ENCODE measurements at places on chromosomes 2 and 18.

DNA sequence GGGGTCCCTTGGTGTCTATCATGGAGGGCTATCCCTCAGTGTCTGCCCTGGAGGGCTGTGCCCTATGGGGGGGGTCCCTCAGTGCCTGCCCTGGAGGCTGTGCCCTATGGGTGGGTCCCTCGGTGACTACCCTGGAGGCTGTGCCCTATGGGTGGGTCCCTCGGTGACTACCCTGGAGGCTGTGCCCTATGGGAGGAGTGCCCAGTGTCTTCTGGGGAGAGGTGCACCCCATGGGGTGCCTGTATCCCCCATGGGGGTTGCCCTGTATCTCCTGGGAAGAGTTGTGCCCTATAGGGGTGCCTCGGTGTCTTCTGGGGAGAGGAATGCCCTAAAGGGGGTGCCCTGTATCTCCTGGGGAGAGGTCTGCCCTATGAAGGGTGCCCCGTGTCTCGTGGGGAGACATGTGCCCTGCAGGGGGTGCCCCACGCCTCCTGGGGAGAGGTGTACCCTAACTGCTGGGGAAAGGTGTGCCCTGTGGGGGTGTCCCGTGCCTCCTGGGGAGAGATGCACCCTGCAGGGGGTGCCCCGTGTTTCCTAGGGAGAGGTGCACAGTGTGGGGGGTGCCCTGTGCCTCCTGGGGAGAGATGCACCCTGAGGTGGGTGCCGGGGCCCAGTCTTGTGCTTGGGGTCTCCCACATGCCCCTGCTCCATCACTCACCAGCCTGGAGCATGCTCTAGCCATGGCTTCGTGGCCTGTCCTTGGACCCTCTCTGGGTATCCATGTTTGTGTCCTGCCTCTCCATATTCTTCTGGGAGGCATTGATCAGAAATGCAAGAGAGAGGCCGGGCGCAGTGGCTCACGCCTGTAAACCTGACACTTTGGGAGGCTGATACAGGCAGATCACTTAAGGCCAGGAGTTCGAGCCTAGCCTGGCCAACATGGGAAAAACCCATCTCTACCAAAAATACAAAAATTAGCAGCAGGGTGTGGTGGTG, 215.6 kb downstream of the HDAC4 start:
- DNase-seq, result no peak

- no peak for DNase-seq
Measured at GRCh38 chr18:45916302-45916701, 50.8 kb downstream of the EPG5 start.

- DNase-seq, result no peak
Measured at GRCh38 chr18:48634975-48635374, 96.1 kb downstream of the CTIF start.

DNA sequence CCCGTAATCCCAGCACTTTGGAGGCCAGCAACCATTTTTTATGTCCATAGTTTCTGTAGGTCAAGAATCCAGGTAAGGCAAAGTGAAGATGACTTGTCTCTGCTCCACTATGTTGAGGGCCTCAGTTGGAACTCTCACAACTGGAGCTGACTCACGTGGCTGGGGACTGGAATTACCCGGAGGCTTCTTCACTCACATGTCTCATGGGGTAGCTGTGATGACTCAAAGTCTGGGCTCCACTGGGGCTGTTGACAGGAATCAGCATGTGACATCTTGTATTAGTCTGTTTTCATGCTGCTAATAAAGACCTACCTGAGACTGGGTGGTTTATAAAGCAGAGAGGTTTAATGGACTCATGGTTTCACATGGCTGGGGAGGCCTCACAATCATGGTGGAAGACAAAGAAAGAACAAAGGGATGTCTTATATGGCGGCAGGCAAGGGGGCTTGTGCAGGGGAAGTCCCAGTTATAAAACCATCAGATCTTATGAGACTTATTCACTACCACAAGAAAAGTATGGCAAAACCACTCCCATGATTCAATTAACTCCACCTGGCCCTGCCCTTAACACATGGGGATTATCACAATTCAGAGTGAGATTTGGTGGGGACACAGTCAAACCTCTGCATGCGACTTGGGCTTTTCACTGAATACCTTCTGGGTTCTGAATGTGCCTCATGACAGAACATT, 7.8 kb upstream of the PPP1R1C start:
- DNase-seq, result no peak

- no peak for DNase-seq
Measured at GRCh38 chr2:15989559-15989958, 49.2 kb downstream of the MYCN start.

DNA sequence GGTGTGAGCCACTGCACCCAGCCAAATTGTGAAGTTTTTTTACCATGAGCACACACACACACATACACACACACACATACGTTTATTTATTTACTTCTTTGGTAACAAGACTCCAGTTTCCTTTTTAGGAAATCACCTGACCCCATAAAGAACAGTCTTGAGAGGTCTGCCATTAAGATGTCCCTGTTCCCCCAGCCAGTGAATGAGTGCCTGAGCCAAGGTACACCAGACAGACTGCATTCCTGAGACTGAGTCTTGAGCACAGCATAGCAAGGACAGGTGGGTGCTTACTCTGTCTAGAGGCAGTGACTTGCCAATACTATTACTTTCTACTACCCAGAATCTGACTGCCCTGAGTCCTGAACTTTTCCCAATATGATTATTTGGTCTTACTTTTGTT, 167.2 kb upstream of the SATB2 start:
- DNase-seq, result no peak

GRCh38 chr2:217919204-217919603, 83.6 kb downstream of the TNS1 start:
- no peak for DNase-seq

DNA sequence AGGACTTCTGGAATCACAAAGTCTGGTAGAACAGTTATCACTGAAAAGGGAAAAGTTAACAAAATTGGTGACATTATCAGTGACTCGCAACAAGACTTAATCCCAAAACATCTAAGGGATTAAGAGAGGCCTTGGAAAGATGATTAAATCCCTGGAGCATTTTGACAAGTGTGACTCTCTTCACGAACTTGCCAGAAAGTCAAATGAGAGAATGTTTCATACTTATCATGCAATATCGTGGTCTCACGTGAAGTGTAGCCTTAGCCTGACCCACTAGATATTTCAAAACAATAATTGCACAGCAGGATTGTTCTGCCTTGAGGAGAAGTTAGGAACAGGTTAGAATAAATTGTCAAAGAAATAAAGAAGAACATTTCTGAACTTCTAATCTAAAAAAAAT, 104.5 kb downstream of the COL6A3 start:
- no peak for DNase-seq

GRCh38 chr2:135074216-135074615, 22.1 kb downstream of the RAB3GAP1 start:
- no peak for DNase-seq

DNA sequence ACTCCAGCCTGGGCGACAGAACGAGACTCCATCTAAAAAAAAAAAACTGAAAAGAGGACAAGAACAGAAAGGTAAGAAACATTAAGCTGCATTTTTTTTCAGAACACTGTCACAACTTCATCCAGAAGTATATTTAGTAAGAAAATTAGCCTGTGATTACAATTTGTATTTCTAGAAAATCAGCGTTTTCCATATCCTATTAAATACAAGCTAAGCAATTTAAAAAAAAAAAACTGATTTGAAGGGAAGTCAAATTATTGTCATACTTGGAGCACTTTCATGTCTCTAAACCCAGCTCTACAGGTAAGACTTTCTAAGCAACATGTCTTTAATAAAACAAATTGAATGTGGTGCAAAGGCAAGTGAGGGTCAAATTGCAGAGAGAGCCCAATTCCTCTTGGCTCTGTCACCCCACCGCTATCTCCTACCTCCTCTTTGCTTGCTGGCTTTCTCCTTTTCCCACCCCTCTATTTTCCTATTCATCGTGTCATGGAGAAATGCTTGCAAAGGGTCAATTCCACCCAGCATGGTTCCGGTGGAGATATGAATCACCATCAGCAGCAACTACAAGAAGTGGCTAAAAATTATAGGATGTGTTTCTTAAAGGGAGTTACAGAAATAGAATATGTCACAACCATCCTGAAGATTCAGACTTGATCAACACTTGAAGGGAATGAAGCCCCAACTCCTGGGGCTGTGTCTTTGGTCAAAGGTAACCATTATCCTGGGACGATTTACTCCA, 68.4 kb upstream of the BCL11A start:
- DNase-seq, result no peak

GRCh38 chr2:22883054-22883453, 501.9 kb upstream of the KLHL29 start:
- no peak for DNase-seq

GRCh38 chr2:71601136-71602114, 148.1 kb downstream of the DYSF start:
- DNase-seq, result no peak

DNA sequence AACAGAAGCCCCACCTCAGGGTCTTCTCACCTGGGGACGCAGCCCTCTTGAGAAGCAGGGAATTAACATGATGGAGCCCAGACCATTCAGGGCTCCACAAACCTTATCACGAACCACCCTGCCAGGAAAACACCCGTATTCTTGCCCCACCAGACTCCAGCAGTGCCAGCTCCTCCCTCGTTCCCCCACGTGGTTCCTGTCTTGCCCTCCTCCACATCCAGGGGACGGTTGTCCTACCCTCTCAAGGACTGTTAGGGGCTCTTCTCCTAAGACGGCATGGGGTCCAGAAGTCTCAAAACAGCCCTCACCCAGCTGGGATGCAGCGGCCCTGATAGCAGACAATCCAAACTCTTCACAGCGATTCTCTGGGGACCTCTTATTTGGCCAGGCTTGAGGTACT, 372.2 kb upstream of the HS6ST1 start:
- DNase-seq, result no peak

DNA sequence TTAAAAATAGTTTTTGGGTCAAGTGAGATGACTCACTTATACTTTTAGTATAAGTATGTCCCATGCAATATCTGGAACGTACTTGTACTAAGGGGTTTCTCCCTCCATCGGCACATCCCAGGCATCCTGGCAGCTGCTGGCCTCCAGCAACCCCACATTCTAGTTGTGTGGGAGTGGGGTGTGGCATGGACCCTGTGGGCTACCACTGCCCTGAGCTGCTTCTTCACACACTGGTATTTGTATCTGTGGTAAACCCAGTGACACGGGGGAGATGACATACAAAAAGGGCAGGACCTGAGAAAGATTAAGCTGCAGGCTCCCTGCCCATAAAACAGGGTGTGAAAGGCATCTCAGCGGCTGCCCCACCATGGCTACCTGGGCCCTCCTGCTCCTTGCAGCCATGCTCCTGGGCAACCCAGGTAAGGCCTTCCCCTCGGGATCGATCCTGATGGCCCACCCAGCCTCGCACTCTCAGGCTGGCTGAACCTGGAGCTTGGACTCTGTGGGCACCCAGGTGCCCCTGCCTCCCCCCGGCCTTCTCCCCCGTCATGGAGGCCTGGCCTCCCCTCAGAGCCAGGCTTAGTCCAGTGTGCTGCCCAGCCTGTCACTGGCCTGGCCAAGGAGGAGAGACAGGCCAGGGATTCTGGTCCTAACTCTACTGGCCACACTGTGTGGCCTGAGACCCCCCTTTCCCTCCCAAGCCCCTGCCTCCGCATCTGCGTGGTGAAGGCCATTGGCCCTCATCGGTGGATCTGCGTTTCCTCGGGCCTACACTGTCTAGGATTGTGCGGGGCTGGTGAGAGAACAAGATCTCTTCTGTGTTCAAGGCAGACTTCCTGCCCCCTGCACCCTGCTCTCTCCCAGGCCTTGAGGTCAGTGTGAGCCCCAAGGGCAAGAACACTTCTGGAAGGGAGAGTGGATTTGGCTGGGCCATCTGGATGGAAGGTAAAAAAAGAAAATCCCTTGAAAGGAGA, at the start of gene GNLY:
GNLY (plus strand) TSS at position 307 of the 974 bp plus-strand sequence; CDS start at position 368, 61 bp downstream.
- DNase-seq, result no peak

Measured in T follicular helper cell (primary cell).